Uterus (tissue), 4 donors: ENCODE measurements at places on chromosomes 12 and 14.

GRCh38 chr12:41962171-41962572 lies 182.5 kb downstream of the GXYLT1 start:
- no peak for DNase-seq

DNA sequence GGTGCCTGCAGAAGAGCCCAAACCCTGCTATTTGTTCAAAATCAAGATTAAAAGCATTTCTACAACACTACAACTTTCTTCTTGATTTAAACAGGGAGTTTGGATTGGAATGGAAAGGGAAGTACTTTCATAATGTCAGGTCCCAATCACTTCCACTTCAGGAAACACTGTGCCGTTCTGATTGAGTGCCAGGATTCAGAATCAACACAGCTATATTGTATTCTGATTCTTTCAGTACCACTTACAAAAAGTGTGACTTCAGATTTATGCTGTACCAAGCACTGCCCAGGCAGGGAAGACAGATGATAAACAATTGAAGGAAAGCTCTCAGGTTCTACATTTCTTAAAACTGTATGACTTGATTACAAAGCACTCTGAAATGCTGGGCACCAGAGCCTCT lies 3.2 kb downstream of the TDP1 start:
- no peak for DNase-seq

DNA sequence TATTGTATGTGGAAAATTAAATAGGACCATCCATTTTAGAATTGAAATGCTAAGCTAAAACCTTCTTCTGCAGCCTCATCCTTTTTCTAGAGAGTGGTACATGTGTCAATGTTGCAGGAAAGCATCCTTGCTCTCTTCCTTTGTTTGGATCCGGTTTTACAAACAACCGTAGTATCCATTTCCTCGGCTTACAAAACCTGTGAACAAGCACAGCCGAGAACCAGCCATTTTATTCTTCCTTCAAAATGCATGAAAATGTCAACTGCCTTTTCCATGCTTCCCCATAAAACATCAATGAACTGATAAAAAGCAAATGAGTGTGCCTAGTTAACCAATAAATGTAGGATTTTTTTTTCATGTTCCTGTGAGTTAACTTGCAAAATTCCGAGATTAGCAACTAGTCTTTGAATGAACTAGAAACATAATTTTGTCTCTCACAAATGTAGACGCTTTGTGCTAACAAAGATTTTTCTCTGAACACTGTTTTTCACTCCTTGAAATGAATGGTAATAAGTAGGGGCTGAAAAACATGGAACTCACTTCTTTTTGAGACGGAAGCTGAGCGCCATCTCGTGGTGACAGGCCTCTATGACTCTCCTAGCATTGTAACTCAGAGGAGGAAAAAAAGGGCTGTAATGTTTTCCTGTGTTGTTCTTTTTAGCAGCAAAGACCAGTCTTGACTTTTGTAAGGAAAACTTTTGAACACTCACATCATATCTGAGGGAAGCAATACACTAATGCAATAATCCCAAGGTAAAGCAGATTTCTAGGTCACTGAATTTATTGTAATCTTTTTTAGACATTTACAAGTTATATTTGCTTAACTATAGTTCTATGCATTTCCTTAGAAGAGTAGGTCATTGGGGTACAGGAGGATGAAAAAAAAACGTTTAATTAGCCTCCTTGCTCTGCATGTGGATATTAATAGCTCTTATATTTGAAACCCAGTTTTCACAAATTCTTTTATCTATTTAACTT lies 157.4 kb upstream of the FOXG1 start:
- no peak for DNase-seq

DNA sequence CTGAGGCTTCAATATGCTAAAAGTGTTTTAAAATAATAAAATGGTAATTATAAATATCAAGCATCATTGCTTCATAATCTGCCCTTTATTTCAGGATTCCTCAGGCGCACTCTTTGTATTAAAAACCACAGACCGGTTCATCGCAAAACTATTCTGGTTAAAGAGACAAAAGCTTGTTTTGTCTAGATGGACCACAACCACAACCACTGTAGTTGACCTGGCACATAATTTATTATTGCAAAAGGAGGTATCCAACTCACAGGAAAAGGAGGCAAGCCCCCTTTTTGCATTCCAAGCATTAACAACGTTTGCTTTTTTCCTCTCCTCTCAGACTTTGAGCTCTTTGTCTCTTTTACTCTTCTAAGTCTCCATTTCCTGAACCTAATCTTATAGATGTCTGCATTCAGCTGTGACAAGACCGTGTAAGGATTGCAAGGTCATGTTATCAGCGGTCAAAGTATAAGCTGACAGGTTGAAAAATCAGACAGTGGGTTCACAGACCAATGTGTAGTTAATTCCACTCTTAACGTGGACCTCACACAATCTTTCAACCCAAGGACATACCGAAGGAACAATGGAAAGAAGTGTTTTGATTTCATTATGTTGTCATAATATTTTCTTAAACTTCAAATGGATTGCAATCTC lies 1057.6 kb downstream of the GALC start:
- no peak for DNase-seq

DNA sequence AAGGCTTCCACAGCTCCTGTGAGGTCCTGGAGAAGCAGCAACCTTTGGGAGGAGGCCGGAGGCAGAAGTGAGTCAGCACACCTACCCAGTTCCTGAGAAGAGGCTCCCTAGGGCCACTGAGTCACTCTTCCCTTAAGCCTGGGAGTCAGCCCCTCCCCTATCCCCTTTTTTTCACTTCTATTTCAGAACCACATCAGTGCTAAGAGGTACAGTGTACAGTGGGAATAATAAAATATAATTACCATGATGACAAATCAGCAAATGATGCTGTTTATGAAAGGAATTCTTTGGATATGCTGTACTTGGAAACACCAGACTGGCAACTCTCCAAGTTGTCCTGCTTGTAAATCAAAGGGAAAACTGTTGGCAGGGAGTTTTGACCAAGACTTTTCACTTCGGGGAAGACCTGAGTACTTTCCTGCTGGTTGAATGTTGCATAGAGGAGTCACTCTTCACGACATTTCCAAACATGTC lies 7.8 kb upstream of the TBPL2 start:
- DNase-seq: peak; percentile 43

GRCh38 chr12:58412461-58413060 lies 471.2 kb downstream of the ATP23 start:
- no peak for DNase-seq

DNA sequence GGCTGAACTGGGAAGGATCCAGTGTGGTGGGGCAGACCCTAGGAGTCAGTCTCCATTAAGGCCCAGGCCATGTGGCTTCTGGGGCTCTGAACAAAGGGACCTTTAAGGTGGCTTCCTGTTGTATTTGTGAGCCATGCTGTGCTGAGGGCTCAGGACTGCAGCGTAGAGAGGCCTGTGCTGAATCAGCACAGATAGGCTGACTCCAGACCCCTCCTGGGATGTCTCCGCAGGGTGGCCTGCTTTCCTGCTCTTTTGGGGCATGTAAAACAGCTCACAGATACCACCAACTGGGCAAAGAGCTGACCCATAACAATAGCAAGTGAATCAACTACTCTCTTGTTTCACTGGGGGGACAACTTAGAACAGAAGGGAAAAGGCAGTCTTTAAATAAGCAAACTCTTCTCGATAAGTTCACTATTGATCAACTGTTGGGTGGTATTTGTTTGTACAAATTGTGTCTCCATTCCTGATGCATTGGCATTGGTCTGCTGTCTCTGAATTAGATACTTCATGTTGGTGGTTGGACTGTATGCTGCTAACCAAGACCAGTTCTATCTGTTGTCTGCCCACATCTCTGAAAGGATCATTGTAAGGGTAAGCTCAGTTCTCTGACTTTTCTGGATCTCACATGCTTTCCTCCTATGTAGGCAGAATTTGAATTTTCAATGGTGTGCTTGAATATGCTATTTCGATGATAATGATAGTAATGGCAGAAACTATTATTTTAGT lies 71.8 kb downstream of the MYRFL start:
- DNase-seq: no peak
